A549 treated with AZD2906 at 1 μM for 4 hours (cell line): ENCODE measurements at places on chromosomes 2 and 18. TPM values are rescaled to one million over a fixed set of nuclear protein-coding genes. Genes with fewer than 3 reads are reported as not detected.

Gene SIX3
- total RNA-seq: 2.7 to 4.3 TPM (median 3.7 TPM) in 5 replicates

Gene FBLN7
- total RNA-seq: 0.37 to 0.67 TPM (median 0.53 TPM) in 5 replicates

Gene DLGAP1
- total RNA-seq: 0.01 to 0.06 TPM in 2 of 5 replicates, not detected in the others

Gene CGREF1
- 6.8 to 7.9 TPM (median 7.3 TPM) in 5 replicates for total RNA-seq

Gene IL36G
- total RNA-seq: not detected in 5 replicates

Gene VRK2
- 23.8 to 34.6 TPM (median 27.7 TPM) in 5 replicates for total RNA-seq

Gene ACADL
- total RNA-seq: 0.03 to 0.09 TPM (median 0.07 TPM) in 4 of 5 replicates, not detected in the other

Gene DSC3
- 1.00 to 1.9 TPM (median 1.2 TPM) in 5 replicates for total RNA-seq

Gene NOL4
- total RNA-seq: not detected in 5 replicates

Gene MEP1B
- total RNA-seq: 0.04 to 0.10 TPM (median 0.05 TPM) in 5 replicates

Gene CHST9
- 0.01 to 0.02 TPM in 2 of 5 replicates, not detected in the others for total RNA-seq

Gene TOGARAM2
- 0.05 to 0.52 TPM (median 0.20 TPM) in 5 replicates for total RNA-seq

Gene AQP4
- total RNA-seq: 0.05 TPM in 1 of 5 replicates, not detected in the others

Gene TXNDC2
- total RNA-seq: 0.06 to 0.41 TPM (median 0.08 TPM) in 5 replicates

Gene EPB41L3
- total RNA-seq: 0.02 to 0.43 TPM (median 0.17 TPM) in 5 replicates

Gene KRTCAP3
- total RNA-seq: 0.47 to 0.72 TPM (median 0.61 TPM) in 4 of 5 replicates, not detected in the other

Gene SCG2
- total RNA-seq: 0.94 to 1.4 TPM (median 1.1 TPM) in 5 replicates

Gene MGAT4A
- 1.9 to 3.0 TPM (median 2.6 TPM) in 5 replicates for total RNA-seq

Gene SPAG16
- 10.5 to 14.1 TPM (median 11.8 TPM) in 5 replicates for total RNA-seq

Gene OR6B2
- not detected in 5 replicates for total RNA-seq

Gene XDH
- total RNA-seq: 0.98 to 1.4 TPM (median 1.2 TPM) in 5 replicates

Gene CXCR1
- total RNA-seq: not detected in 5 replicates

Gene LRP1B
- 0.01 TPM in 3 of 5 replicates, not detected in the others for total RNA-seq

Gene SEMA4F
- total RNA-seq: 8.7 to 11.8 TPM (median 10.7 TPM) in 5 replicates

Gene ANKRD39
- total RNA-seq: 17.7 to 21.9 TPM (median 19.6 TPM) in 5 replicates
